ENCODE measurements at places on chromosomes 7 and 10. TPM values are rescaled to one million over a fixed set of nuclear protein-coding genes. Genes with fewer than 3 reads are reported as not detected.

The EZH2 gene
- 5.4 TPM for polyA plus RNA-seq

The HOXA10 gene
- polyA plus RNA-seq: 19.8 TPM

DNA sequence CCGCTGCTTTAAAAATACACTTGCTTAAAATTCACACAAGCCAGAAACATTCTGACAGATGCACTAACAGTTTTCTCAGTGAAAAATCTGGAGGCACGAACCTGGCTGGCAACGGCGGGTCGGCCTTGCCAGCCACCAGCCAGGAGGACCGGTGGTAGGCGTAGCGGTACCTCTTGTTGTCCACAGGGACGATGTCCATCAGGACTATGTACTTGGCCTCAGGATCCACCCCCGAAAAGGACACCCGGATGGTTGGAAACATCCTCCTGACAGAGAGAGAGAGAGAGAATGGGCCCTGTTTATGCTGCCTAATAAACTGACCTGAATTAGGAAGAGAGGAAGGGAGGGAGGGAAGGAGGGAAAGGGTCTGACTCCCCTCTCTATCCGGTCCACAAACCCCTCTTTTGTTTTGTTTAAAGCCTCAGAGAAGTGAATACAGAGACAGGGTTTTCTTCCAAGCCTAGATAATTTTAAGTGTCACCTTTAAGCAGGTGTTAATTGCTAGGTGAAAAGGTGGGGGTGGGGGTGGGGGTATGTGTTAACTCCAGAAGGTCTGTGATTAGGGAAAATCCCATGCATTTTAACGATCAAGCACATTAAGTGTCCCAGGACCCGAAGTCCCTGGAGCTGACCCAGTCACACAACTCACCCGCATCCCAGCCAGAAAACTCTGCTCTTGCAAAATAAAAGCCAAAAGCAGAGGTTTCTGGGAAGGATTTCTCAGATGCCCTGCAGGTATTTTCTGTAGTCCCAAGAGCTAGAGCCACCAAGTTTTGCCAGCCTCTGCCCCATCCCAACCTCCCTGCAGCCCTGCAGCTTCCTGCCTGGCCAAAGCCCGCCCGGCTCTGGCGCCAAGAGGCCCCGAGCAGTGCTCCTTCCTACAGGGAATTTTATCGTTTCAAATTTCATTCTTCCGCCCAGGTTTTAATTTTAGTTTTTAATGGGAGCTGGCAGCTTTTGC is 5.0 kb downstream of the TBX20 start:
- no peak for DNase-seq

DNA sequence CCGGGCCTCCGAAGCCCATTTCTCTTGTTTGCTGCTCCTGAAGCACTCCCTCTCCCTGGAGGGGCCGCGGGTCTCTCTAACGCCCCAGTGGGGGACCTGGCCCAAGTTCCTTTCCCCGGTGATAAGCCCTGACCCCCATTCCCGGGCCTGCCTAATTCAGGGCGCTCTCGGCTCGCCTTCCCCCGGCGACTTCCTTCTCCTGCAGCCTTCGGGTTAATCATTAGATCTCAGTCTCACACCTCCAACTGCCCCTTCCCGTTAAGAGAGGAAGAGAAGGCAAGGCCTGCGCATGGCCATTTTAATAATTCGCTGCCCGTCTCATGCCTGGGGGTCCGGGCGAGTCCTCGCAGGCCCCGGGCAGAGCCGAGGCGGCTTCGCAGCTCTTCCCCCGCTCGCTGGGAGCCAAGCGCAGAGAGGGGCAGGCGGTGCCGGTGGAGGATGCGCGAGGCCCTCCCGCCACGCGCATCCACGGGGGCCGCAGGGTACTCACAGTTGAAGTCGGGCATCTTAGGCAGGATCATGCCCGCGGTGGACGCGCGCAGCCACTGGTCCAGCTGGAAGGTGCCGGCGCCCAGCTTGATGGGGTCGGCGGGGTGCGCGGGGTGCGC is 1.2 kb downstream of the MNX1 start:
- peak; percentile 89 for DNase-seq

DNA sequence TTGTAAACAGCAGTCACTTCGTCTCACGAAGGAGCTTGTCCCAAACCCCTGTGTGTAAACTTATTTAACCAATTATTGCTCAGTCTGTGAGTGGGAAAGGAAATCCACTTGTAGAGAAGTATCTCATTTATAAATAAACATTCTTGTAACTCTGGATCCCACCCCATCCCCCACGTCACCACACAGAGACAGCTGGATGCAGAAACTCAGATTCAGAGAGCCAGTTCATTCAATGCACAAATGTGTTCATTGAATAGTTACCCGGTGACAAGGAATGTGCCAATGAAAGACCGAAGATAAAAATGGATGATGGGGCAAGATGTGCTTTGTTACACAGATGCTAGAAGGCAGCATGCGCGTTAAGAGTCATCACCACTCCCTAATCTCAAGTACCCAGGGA is 8.3 kb upstream of the OCM start:
- DNase-seq: peak; percentile 19

DNA sequence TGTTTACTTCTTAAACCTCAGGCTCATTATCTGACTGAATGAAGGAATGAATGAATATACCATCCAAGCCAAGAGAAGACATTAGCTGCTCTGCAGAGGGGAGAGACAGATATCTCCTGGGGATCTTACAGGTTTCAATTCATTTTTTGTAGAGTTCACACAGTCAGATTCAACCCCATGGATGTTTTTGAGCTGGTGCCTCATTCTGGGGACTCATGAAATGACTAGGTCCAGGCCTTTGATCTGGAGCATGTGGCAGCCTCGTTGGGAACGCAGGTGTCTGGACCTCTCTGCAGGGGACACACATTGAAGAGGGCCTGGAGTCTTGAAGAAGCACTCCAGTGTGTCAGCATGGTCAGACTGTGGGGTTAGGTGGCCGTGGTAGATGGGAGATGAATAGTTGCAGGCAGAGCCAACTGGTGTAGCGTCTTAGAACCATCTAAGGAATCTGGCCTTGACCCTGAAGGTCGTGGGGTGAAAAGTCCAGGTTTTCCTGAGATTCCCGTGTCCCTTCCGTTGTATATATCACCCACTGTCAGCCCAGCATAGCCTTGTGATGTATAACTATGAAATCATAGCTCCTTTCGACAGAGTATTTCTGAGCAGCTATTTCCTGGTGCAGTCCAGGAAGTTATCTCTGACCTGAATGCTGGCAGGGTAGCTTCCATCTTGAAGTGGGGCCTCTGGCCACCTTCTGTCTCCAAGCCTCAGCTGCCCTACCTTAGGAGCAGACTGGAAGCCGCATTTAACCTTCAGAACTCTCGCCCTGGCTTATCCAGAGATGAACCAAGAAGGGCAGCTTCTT is 22.3 kb downstream of the BTBD16 start:
- DNase-seq: peak; percentile 16

DNA sequence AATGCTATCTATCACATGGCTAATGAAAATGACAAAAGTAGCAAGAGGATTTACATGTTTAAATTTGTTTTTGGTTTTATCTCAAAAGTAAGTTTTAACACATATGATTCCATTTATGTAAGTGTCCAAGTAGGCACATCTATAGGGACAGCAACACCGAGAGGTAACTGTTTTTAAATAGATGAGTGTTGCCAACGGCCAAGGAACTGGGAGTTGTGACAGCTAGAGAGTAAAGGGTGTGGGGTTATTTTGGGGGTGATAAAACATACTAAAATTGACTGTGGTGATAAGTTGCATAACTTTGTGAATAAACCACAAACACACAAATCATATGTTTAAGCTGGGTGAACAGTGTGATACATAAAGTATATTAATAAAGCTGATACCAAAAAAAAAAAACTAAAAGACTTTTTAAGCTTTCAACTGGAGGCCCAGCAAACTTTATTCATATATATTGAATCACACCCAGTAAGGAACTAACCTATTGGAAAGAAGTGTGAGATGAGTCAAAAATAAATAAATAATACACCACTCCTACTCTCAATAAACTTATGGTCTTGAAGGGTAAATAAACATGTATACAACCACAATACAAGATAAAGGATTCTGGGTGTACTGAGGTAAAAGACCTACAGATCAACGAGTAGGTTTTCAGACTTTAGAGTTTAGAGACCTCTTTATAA is 33.0 kb downstream of the LRRC72 start:
- DNase-seq: no peak

All from small intestine (tissue), 16 donors.